ENCODE measurements at places on chromosomes 3 and 15.

DNA sequence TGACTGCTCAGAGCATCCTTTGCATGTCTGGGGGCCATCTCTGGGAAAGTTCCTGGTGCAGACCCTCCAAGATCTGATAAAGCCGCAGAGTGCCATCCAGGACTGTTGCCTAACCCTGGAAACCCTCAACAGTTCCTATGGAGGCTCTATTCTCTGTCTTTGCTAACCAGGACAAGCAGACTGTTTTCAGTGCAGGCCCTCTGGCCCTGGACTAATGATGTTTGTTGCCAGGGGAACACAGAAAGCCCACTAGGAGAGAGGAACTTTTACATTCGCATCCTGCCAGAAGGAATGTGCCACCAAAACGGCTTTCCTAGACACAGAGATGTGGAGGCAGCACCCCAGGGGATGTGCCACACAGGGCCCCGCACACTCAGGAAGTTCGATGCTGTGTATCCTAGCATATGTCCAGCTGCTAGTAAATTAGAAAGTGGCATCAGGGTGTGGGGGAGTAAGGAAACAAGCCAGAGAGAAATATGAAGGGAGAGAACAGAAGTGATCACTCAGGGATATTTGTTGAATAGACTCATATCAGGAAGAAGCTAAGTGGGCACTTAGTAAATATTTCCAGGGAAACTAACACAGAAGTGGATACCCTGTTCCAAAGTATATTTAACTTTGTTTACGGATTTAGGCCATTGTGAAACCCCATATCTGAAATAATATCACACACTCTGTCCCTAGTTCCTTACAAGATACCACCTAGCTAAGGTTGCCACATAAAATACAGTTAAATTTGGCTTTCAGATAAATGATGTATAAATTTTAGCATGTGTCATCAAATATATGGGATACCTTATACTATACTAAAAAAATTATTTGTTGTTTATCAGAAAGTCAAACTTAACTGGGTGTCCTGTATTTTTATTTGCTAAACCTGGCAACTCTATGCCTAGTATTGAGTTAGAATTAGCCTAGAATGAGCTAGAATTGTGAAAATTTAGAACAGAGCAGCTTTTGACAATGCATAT lies 29.9 kb upstream of the TMOD3 start:
- no peak for DNase-seq

DNA sequence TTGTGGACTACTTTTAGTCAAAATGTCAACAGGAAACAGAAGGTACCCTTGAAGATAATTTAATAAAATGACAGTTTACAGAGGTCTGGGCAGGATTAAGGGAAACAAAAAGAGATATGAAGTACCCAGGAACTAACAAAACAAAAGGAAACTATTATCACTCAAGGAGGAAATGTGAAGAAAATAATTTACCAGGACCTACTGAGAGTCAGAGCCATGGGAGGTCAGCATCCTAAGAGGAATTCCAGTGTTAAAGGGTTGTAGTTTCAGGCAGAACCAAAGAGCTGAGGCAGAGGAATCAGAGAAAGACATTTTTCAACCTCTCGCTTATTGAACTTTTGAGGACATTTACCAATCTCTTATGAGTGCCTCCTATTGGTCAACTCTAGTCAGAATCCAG lies 408.9 kb upstream of the CBLB start:
- DNase-seq = no peak

GRCh38 chr15:59622289-59622688 lies 10.7 kb downstream of the GCNT3 start:
- no peak for DNase-seq

- DNase-seq = no peak
Observed at GRCh38 chr3:150248116-150248887, 159.8 kb upstream of the TSC22D2 start.

All from glomerular endothelial cell (primary cell).